ENCODE measurements at places on chromosomes 1 and 21.

GRCh38 chr1:231553320-231553719, 24.9 kb downstream of the TSNAX start:
- no peak for DNase-seq

DNA sequence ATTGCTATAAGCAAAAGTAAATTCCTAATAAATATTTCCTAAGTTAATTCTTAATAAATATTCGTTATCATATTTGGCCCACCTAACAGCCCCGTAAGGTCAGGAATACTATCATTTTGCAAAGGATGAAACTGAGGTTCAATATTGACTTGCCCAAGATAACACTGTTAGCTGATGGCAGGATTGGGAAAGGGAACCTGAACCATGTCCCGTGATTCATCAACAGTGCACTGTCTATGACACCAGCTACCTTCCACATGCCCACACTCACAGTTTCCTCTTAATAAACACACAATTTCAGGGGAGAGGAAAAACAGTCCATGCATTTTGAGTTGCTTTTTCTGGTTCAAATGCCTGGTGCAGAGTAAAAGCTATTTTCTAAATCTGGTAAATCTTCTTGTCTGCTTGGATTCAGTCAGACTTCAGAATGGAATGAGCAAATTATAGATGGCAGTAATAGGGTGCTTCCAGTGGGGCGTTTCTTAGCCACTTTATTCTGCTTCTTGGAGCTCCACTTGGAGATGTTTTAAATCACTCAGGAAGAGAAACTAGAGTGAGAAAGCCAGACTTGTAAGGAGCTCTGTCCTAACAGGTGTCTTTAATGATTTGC, 354.6 kb downstream of the PDE4B start:
- DNase-seq, result no peak

DNA sequence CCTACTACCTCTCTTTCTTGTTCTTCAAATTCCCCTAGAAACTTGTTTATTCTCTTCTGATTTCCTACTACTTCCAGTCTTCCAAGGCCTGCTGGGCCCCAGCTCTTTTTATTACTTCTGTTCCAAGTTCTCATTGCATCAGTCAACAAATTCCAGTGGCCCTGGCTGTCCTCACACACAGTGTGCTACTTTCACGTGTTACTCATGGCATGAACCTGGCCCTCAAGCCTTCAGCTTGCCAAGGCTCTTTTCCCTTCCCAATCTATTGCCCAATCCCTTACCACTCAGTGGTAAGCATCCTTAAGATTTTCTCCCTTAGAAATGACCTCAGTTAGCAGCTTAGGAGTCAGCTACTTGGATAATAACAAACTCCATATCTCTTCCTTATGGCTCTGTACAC, 613.5 kb downstream of the LMO4 start:
- no peak for DNase-seq

DNA sequence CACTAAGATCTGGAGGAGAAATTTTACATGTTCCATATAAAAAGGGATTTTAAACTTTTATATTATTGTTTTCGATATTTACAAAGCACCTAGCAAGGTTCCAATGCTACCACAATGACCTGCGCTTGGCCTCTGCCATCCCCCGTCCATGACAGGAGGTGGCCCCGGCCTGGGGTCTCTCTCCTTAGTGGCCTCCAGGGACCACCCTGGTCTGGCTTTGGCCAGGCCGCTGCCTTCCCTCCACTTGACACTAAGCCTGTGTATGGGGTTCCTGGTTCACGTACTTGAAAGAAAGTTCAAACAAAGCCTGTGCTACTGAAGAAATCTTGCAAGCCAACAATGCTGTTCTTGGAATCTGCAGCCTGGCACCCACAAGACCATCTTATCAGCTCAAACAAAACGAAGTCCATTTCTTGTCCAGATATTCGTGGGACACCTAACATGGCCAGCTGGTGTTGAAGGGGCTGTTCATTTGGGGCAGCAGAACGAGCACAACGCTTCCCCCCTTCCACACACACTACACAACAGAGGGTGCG, 12.8 kb downstream of the PRDM15 start:
- no peak for DNase-seq

GRCh38 chr21:43690346-43690745, 28.6 kb upstream of the PDXK start:
- no peak for DNase-seq

GRCh38 chr1:63401945-63402344, 34.5 kb downstream of the ALG6 start:
- DNase-seq, result no peak

- DNase-seq, result no peak
These were observed 27.4 kb upstream of the PWP2 start for GRCh38 chr21:44079846-44080245.

DNA sequence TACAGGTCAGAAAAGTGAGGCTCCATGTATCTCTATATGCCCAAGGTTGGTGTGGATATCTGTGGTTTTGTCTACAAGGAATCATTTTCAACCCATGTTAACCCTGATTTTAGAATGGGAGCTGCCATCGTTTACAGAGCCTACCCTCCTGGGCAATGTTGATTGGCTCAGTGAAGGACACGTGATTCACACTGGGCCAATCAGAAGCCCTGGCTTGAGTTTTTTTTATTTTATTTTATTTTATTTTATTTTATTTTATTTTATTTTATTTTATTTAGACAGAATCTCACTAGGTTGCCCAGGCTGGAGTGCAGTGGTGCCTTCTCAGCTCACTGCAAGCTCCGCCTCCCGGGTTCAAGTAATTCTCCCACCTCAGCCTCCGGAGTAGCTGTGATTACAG, 35.8 kb downstream of the FOXO6 start:
- no peak for DNase-seq

GRCh38 chr21:26115899-26116298, 54.7 kb downstream of the APP start:
- DNase-seq, result no peak

GRCh38 chr1:3869751-3870301, 12.6 kb downstream of the DFFB start:
- peak; percentile 45 for DNase-seq

DNA sequence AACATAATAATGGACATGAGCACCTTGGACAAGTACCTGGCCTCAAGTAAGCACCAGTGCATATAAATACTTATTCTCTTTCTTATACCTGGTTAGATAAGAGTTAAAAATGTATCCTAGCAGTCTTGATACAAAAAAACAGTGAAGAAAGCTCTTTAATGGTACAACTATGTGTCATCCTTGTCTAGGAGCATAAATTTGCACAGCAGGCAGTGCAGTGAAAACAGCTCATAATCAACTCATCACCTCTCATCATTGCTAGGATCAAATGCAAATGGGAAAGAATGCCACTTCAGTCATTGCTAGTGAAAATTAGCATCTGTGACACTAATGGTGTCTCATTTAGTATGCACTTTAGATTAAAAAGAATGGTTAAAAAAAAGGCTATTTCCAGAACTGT, 7.6 kb downstream of the SAMSN1 start:
- DNase-seq, result no peak

DNA sequence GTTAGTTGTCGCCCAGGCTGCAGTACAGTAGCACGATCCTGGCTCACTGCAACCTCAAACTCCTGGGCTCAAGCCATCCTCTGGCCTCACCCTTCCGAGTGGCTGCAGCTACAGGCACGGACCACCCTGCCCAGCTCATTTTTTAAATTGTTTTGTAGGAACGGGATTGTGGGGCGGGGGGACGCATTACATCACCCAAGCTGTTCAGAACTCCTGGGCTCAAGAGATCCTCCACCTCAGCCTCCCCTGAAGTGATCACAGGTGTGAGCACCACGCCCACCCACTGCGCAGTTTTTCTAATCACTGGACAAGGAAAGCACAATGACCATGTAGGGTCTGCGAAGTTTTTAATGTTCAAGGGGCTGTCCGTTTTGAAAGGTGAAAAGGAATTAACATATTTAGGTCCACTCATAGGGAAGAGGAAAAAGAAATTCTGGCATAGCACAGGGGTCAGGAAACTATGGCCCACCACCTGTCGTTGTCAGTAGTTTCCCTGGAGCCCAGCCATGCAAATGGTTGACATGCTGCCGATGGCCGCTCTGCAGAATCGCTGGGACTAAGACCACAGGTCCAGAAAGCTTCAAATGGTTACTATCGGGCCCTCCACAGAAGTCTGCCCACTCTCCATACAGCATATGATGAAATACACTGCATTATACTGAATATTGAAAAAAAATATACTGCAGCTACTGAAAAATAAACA, 26.0 kb downstream of the SETD4 start:
- DNase-seq, result no peak

- DNase-seq, result no peak
These were observed 29.1 kb downstream of the THRAP3 start for GRCh38 chr1:36253161-36253862.

DNA sequence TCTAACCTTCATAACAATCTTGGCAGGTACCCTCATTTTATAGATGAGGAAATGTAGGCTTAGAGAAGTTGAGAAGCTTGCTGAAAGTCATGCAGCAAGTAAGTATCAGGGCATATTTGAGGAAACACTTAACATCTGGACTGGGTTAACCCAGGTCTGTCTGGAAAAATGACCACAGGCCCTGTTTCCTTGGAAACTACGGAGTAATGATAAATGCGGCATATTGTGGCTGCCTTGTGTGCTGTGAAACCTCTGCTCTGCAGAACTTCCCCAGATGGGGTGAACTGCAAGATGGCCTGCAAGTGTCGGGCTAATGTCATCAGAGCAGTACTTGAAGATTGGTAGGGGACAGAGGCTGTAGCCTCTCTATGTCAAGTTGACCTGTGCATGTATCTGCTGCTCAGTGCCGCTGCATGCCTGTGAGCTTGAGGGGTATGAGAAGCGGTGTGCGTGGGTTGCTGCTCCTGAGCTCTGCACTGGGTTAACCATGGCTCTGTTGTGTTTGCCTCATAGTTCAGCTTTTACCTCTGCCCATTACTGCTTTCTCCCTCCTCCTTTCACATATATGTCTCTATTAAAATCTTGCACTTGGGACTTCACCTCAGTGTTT, 83.1 kb downstream of the WDR3 start:
- DNase-seq, result no peak

- no peak for DNase-seq
These were observed 9.6 kb upstream of the GPR37L1 start for GRCh38 chr1:202112859-202113689.

DNA sequence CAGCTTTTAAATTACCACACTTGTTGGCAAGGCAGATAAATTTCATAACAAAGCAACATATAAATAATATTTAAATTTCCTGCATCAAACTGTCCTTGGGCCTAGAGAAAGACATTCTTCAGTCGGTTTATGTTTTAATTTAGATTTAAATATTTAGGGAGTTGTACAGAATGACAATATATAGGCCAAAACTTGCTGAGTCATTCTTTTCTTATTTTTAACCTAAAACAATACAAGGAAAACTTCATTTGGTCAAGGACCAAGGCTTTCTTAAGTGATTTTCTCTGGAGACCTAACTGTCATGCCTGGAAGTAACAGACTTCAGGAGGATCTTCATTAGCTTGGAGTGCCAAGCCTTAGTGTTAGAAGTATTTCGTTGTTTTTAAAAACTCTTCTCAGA, 5.6 kb downstream of the MAP10 start:
- peak; percentile 11 for DNase-seq

- DNase-seq, result no peak
These were observed 5.0 kb downstream of the CEP170 start for GRCh38 chr1:243250102-243250501.

GRCh38 chr1:182279724-182280503, 111.7 kb downstream of the GLUL start:
- DNase-seq, result no peak

DNA sequence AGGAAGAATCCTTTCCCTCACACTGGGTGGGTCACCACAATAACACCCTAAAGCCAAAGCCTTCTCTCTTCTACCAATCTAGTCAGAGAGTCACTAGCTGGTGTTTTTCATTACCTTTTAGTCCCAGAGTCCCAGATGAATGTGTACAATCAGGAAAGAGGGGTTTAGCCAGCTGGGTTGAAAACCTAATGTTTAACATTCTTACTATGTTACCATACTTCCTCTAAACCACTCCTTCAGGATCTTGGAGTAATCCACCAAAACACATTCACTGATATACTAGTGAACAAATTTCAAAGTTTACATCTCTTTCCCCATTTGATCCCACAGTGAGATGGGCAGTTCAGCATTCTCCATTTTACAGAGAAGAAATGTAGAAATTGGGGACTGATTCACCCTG, 9.7 kb downstream of the LPAR3 start:
- no peak for DNase-seq

- DNase-seq, result no peak
These were observed 12.3 kb downstream of the ARHGEF10L start for GRCh38 chr1:17551755-17552234.

GRCh38 chr21:41195311-41195710, 27.4 kb downstream of the BACE2 start:
- DNase-seq, result no peak

DNA sequence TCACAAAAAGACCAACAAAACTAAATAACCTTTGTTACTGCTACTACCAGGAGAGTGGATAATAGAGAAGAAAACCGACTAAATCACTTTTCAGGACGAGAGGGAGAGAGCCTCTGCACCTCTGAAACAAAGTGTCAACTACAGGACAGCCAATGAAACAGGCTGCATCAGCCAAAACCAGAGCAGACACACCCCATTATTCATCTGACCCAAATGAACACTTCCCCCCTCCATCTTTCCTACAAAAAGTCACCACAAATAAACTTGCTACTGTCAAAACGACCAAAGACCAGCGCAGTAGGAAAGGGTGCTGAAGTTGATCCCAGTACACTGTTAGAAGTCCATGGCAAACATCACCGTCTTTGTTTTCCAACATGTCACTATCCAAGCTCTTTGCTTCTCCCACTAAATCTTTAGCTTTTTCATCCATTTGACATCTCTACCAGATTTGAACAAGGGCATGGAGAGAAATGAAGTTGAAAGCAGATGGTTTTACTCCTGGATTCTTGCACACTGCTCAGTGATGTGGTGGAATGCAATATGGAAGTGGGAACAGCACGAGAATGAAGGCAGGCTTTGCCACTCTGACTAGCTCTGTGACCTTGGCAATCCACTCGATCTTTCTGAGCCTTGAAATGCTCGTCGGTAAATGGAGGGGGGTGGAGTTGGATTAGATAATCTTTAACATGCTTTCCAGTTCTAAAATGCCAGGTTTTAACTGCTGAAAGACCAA, 20.5 kb downstream of the DSTYK start:
- DNase-seq, result no peak

- DNase-seq, result no peak
These were observed 3.7 kb downstream of the E2F2 start for GRCh38 chr1:23527366-23527765.

- DNase-seq, result peak; percentile 92
These were observed 16.6 kb upstream of the ZSCAN20 start for GRCh38 chr1:33455539-33456501.

DNA sequence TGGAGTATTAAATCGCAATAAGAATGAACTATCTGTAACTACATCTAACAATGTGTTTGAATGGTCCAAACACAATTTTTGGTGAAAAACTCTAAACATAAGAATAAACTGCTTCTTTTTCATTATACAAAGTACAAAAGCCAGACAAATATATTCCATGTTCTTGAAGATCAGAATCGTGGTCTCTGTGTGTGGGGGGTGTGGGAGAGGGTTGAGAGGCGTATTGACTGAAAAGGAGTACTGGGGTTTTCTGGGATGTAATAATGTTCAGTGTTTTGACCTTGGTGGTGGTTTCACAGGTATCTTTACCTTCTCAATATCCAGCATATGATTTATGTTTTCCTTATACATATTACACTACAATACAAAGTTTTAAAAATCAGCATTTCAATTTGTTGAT, 764 bp upstream of the CFH start:
- DNase-seq, result no peak
